ENCODE measurements at places on chromosomes 4 and X. TPM values are rescaled to one million over a fixed set of nuclear protein-coding genes. Genes with fewer than 3 reads are reported as not detected.

DNA sequence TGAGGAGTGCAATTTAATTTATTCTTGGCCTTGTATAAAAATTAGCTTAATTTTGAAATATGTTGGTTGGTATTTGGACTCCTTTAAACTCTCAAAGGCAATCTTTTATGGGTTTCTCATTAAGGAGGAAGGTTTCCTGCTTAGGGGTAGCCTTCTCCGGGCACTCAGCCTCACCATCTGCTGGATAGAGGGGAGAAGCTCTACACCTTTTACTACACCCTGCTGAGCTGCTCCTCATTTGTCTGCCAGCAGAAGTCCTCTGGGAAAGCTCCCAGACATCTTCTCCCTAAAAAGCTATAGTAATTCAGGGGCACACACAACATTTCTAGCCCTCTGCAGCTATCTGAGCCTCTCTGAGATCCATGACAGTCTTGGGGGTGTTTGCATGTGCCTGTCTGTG lies 179.1 kb downstream of the SOWAHB start:
- DNase-seq, result no peak

DNA sequence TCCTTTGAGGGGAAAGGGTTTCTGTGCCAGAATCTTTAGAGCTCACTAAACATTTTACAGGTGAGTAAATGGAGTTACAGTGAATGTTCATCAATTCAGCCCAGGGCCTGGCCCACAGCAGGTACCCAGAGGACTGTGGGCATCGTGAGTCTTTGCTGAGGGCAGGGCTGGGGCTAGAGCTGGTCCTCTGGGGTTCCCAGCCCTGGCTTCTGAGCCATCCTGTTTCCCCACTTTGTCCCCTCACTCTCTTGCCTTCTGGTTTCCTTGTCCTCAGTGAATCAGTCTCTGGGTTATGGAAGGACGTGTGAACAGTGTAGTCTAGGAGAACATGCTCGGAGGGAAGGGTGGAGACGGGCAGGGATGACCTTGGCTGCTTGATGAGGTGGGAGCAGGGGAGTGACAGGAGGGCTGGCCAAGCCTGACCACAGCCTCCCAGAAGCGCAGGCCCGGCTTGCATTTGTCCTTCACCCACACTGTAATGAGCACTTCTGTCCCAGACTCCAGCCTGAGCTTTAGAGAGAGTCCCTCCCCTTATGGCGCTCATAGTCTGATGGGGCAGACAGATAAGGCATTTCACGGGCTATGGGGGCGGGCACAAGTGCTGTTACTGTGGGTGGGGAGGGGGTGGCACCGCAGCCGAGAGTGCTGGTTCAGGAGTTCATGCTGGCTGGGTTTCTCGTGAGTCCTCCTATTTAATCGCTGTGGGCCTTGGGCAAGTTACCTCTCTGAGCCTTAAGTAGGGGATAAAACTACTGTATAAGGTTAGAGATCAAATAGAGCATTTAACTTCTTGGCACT lies 17.3 kb downstream of the TBC1D14 start:
- DNase-seq, result peak; percentile 66

DNA sequence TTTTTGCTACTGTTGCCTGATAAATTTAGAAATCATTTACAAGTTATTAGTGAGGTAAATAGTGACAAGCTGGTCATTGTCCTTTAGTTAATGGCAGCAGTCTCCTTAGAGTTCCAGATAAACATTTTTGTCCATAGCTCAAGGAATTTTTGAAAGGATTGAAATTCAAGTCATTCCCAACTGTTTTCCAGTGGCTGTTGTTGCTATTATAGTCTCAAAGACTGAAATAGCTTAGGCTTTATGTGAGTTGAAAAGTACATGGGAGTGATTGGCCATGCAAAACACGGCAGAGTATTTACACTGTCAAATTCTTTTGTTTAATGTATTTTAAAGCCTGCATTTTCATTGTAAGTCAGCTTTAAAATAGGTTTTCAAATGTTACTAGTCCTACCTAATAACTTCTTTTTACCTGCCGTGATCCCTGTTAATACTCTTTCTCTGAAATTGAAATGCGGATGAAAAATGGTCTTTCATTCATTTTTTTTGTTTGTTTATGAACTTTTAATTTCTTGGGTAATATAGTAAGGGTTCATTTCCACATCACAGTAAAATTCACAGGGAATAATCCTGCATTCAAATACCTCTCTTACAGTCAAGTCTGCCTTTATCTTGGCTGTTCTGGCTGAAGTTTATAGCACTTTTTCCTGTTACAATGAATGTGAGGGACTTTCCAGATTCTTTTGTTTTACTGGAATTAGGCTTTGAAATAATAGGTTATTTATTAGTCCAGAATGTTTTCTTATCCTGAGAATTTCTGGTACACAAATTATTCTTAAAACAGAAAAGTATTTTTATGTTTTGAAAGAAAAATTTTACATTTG lies 85.1 kb downstream of the PDLIM5 start:
- DNase-seq, result no peak

DNA sequence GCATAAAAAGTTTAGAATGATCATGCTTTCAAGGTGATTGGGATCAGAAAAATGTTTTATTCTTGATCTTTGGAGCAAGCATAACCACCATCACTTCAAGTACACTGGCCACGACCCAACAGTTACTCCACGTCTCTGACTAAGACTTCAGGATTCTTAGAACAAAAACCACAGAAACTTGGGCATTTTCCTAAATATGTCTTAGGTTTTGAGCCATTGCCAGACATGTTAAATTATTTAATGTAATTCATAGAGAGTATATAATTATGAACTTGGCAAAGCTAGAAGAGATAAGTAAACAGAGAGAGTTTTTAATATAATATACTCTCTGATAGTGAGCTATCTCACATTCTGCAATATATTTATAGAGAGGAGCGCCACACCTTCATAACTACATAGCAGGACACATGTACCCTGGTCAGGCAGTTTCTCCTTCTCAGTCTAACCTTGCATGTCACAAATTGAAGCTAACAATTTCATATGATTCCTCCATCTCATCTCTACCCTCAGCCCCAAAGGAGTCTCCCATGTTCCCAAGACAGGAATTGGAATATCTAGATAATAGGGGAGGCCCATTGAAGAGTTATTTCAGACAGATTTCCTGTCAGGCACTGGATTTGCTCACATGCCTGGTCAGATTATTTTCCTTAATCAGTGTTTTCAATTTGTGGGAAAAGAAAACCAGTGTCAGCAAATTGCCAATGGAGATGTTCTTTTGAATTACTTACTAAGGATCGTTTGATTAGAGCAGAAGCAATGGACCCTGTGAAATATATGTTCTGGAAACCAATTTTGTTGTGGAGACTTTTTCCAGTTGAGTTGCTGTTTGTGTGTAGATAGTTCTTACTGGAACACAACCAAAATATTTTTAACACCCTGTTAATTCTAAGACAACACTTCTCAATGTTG lies 61.7 kb upstream of the GUCY1A1 start:
- peak; percentile 96 for DNase-seq

- no peak for DNase-seq
Observed at GRCh38 chrX:77014377-77015372, 432.5 kb upstream of the FGF16 start.

- DNase-seq, result no peak
Observed at GRCh38 chr4:72893354-72894066, 176.0 kb downstream of the COX18 start.

- DNase-seq, result no peak
Observed at GRCh38 chrX:52378870-52379269, 10.0 kb downstream of the XAGE2 start.

- DNase-seq, result peak; percentile 72
Observed at GRCh38 chr4:124415146-124415545, 297.4 kb downstream of the ANKRD50 start.

DNA sequence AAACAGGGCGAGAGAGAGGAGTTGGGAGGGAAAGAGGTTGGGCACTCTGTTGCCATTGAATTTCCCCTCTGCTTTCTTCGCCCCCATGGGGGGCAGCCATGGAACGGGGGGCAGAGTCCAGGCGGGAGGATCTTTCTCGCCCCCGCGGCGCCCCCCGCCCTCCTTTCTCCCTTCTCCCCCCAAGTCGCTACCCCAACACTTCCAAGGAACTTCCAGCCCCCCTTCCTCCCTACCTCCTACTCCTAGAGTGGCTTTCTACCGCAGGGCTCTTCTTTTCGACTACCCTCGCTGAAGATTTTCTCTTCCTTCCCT lies 594 bp upstream of the STAG2 start:
- DNase-seq, result no peak

DNA sequence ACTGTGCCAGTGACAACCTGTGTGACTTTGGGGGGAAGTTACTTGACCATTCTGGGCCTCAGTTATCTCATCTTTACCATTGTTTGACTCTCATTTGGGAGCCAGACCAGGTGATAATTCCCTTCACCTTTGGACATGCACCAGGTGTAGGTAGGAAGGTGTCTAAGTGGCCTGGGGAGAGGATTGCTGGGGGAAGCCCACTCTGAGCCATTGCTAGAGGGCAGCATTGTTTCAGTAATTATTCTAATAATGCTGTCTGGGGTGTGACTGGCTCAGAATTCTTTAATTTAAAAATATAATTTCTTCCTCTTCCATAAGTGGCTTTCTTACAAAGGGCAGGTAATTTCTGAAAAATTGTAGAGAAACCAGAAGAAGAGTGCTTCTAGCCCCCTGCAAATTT lies 104.3 kb downstream of the RTL9 start:
- DNase-seq, result no peak

- DNase-seq, result no peak
Observed at GRCh38 chrX:154793084-154793795, 12.0 kb downstream of the MPP1 start.

DNA sequence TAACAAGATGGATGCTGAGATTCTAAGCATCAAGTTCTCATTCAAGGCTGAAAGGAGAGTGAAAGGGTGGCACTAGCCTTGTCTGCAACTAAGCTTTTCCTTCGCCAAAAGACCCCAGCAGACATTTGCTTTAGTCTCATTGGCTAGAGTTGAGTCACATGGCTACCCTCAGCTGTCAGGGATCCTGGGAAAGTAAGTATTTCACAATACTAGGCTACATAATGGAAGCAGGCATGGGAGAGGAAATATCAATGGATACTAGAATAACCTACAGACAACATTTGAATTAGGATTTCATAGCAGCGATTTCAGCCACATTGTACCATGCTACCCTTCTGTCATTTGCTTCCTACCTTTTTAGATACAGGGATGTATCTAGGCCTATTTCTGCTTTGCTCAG lies 29.1 kb downstream of the MAOA start:
- DNase-seq, result no peak

- no peak for DNase-seq
Observed at GRCh38 chr4:182351485-182351884, 108.3 kb downstream of the TENM3 start.

DNA sequence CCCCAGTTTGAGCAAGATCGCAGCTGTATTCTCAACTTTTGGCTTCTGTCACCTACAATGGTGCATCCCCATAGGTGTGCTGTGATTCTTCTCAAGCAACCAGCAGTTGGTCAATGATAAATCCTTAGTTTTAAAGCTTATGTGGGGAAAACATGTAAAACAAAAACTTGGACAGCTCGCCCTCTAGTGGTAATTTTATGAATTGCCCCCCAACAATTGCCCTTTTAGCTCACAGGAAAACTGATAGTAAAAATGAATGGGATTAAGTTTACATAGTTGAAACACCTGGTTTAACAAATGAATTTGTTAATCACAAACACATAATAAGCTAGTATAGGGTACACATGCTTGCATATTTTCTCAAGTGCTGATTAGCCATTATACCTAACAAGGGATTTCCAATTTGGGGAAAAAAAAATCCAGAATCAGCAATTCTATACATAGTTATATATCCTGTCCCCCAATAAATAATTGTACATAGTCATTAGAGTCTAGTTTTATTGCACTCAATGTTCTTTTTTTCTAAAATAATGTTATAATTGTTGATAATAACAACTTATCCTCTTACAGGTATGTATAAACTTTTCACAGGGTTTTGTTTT lies 30.1 kb downstream of the TEX13A start:
- DNase-seq, result peak; percentile 40

DNA sequence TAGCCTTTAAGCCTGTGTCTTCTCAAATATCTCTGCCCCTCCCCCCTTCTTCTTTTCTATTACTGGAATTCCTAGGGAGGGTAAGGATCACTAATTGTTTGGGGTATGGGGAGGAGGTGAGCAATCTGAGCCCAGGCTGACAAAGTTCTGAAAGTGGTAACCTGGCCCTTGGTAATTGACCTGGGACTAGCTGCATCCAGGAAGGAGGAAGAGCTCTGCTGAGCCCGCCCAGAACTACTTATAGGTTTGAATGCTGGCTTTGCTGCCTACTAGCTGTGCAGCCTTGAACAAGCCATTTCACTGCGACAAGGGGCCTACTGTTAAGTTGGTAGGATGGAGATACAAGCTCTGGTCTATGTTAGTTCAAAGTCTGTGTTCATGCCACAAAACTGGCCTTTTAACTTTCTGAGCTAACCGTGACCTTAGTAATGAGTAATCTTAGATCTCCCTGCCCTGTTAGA lies 37.8 kb downstream of the DGKK start:
- no peak for DNase-seq

GRCh38 chrX:141341341-141341740 lies 99.0 kb upstream of the SPANXC start:
- peak; percentile 88 for DNase-seq

DNA sequence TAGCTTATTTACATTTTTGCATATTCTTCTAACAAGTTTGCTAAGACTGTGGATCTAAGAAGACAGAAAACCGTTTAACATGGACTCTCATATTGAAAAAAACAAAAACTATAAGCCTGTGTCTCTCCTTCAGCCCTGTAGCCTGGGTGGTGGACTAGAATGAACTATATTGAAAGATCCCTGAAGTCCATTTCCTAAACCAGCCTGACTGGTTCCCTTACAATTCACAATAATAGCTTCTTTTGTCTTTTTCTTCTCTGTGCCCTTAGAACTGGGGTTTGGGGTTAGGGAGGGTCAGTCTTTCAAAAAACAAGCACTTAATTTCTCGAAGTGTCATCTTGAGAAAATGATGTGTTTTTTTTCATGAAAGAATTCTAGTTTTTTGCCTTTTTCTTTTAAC lies 59.0 kb downstream of the GSTCD start:
- DNase-seq, result no peak

GRCh38 chrX:69424910-69425309 lies 79.2 kb upstream of the NALF2 start:
- DNase-seq, result no peak

- no peak for DNase-seq
Observed at GRCh38 chr4:122772986-122773385, 40.5 kb downstream of the BBS12 start.

GRCh38 chr4:134178706-134179105 lies 22.9 kb downstream of the PABPC4L start:
- no peak for DNase-seq

- no peak for DNase-seq
Observed at GRCh38 chrX:131795442-131796229, 227.5 kb upstream of the STK26 start.

GRCh38 chr4:1495416-1496115 lies 89.3 kb upstream of the NKX1-1 start:
- no peak for DNase-seq

The TMEM47 gene
- 128 TPM for total RNA-seq

The TRIM60 gene
- total RNA-seq, result not detected

The PPP1R2C gene
- total RNA-seq, result not detected

The GLRA2 gene
- not detected for total RNA-seq

The PPEF1 gene
- total RNA-seq, result under 0.01 TPM

The CYBB gene
- total RNA-seq, result under 0.01 TPM

The TRIM61 gene
- total RNA-seq, result 4.5 TPM

The HTN1 gene
- not detected for total RNA-seq

The HPGD gene
- total RNA-seq, result 0.26 TPM

The ADH4 gene
- total RNA-seq, result not detected

The ARHGEF38 gene
- not detected for total RNA-seq

The ARAP2 gene
- 3.0 TPM for total RNA-seq

All from fibroblast of lung (primary cell).